ENCODE measurements at places on chromosomes 3 and 15. TPM values are rescaled to one million over a fixed set of nuclear protein-coding genes. Genes with fewer than 3 reads are reported as not detected.

CP gene
- total RNA-seq: 2.8 TPM

PLXNA1 gene
- 80.2 TPM for total RNA-seq

TRIM59 gene
- total RNA-seq: 46.2 TPM

CILP gene
- 0.03 TPM for total RNA-seq

GNB5 gene
- 40.8 TPM for total RNA-seq

SRGAP3 gene
- total RNA-seq: 8.6 TPM

PLCH1 gene
- total RNA-seq: 24.4 TPM

ECT2 gene
- 102 TPM for total RNA-seq

CCR4 gene
- total RNA-seq: 0.35 TPM

DNA sequence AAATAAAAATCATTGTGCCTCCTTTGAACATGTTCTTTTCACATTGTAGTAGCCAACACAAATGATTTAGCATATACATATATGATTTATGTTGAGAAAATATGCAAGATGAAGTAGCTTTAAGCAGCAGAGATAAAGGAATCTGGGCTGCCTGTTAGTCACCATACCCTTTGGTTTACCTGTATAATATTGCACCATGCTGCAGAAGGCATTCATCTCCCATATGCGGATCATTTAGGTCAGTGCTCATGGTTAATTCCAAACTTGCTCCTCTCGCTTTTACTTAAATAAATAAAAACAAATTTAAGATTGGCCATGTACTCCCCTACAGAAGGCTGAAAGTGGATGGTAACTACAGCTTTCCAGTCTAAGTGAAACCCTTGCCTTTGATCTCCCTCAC is 86.7 kb upstream of the TBL1XR1 start:
- H3K4me1 ChIP-seq: peaks cover 45% of the 10 kb centered on the region
- H3K4me3 ChIP-seq: no peak overlapping the region
- DNase-seq: no peak
- H3K27ac ChIP-seq: no peak overlapping the region
- H3K36me3 ChIP-seq: no peaks in the 10 kb centered on the region

DNA sequence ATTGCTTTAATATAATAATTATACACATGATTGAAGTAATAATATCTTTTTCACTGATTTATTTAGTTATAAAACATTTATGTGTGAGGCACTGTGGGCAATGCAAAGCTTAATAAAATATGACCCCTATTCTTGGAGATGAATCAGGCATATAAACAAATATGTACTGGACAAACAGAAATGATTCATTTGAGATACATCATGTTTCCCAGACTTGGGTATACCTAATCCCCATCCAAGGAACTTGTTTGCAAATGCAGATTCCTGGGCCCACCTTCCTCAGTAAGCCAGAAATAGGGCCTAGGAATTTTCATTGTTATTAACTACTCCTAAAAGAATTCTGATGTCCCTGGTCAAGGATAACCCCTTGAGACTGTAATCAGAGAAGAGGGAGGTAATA is 184.2 kb downstream of the CHL1 start:
- DNase-seq: no peak
- H3K27me3 ChIP-seq: no peaks in the 10 kb centered on the region
- H3K4me3 ChIP-seq: no peak overlapping the region
- H3K27ac ChIP-seq: no peak overlapping the region
- H3K4me1 ChIP-seq: no peaks in the 10 kb centered on the region

- no peak overlapping the region for H3K27ac ChIP-seq
- no peak for DNase-seq
- H3K4me3 ChIP-seq: no peak overlapping the region
- H3K4me1 ChIP-seq: no peaks in the 10 kb centered on the region
Observed at GRCh38 chr3:139473155-139473771, 3.1 kb downstream of the RBP2 start.

- no peak for DNase-seq
- H3K4me1 ChIP-seq: peaks cover 4% of the 10 kb centered on the region
Observed at GRCh38 chr3:114904633-114905032, 242.5 kb downstream of the ZBTB20 start.

- H3K4me3 ChIP-seq: no peak overlapping the region
- H3K27me3 ChIP-seq: no peaks in the 10 kb centered on the region
- peaks cover 6% of the 10 kb centered on the region for H3K4me1 ChIP-seq
- H3K36me3 ChIP-seq: no peaks in the 10 kb centered on the region
Observed at GRCh38 chr3:39637807-39638206, 170.3 kb downstream of the MOBP start.

- no peaks in the 10 kb centered on the region for H3K27me3 ChIP-seq
- peak overlapping the region; percentile 80 for H3K4me3 ChIP-seq
- H3K36me3 ChIP-seq: no peaks in the 10 kb centered on the region
- DNase-seq: no peak
- peaks cover 8% of the 10 kb centered on the region for H3K4me1 ChIP-seq
- H3K27ac ChIP-seq: peak overlapping the region; percentile 77
Observed at GRCh38 chr3:33718595-33718907, 497 bp upstream of the CLASP2 start.

DNA sequence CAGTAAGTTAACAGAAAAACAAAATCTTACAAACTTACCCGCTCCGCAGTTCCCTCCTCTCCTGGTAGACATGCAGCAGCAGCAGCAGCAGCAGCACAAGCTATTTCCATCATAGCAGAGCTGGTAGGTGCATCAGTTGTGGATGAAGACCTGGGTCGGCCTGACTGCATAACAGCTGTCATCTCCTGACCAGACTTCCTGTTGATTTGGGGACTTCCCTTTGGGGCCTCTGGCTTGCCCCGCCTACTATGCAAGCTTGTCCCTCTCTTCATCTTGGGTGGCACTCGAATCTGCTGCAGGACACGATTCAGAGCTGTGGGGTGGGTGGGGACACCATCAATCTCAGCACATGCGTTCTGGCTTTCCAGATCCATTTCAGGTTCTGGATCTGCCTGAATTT is 65.7 kb downstream of the TMCC1 start:
- no peak overlapping the region for H3K4me3 ChIP-seq
- H3K4me1 ChIP-seq: no peaks in the 10 kb centered on the region
- peak; percentile 11 for DNase-seq
- H3K36me3 ChIP-seq: no peaks in the 10 kb centered on the region
- no peaks in the 10 kb centered on the region for H3K27me3 ChIP-seq
- no peak overlapping the region for H3K27ac ChIP-seq

GRCh38 chr3:182052332-182052731 is 340.6 kb downstream of the SOX2 start:
- no peak overlapping the region for H3K4me3 ChIP-seq
- no peak overlapping the region for H3K27ac ChIP-seq
- H3K36me3 ChIP-seq: no peaks in the 10 kb centered on the region

GRCh38 chr3:119417771-119418512 is 45.5 kb downstream of the TMEM39A start:
- no peaks in the 10 kb centered on the region for H3K36me3 ChIP-seq
- H3K4me3 ChIP-seq: no peak overlapping the region
- H3K4me1 ChIP-seq: no peaks in the 10 kb centered on the region
- H3K27me3 ChIP-seq: no peaks in the 10 kb centered on the region
- DNase-seq: no peak
- H3K27ac ChIP-seq: no peak overlapping the region

DNA sequence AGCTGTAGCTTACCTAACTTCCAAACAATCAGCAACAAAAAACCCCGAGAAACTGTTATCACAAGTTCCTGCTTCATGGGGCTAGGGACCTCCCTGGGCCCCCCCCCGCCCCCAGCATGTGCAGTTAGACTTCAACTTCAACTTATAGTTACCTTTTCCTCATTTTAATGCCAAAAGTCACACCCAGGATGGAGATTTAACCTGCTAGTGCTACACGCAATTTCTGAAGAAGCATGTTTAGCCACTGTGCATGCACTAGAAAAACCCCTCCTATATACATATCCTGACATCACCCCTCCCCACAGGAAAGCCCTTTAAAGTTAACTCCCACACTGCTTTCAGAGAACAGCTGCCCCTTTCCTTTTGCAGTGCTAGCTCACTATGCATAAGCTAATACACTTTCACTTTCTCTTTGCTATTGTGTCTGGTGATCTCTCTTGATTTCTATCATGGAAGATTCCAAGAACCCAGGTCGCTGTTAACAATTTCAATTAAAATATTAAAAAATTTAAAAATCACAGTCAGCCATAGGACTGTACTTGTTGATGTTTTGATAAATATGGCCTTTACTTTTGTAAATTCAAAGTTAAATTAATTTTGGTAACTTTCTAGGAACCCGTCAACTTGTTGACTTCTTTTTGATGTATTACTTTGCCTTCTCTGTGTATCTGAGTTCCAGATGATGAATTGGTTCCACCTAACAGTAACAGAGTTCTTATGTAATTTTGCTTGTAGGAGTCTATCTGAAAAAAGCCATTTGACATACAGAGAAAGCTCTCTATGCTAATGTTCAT is 75.2 kb upstream of the ACAD9 start:
- no peaks in the 10 kb centered on the region for H3K4me1 ChIP-seq
- H3K36me3 ChIP-seq: peaks cover 19% of the 10 kb centered on the region
- no peaks in the 10 kb centered on the region for H3K27me3 ChIP-seq
- no peak overlapping the region for H3K4me3 ChIP-seq

- H3K4me1 ChIP-seq: no peaks in the 10 kb centered on the region
- H3K27ac ChIP-seq: no peak overlapping the region
- no peaks in the 10 kb centered on the region for H3K27me3 ChIP-seq
Observed at GRCh38 chr15:65050270-65050669, 5.1 kb downstream of the SLC51B start.

DNA sequence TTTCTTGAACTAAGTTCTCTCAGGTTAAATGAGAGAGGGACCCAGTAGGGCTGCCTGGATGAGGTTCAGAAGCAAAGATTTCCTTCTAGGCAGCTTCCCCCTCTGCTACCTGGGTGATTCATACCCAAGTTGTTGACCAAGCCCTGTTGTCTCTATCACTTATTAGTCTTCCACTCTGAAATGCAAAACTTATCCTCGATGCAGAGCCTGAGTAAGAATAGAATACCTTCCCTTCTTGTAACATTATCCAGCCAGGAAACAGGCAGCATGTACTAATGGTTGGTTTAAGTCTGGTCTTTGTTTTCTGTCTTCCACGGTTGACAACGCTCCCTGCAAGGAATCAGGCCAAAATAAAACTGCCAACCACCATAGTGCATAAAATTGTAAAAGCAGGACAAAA is 377.3 kb downstream of the MECOM start:
- H3K27me3 ChIP-seq: no peaks in the 10 kb centered on the region
- no peak overlapping the region for H3K4me3 ChIP-seq
- no peak for DNase-seq

- no peak overlapping the region for H3K4me3 ChIP-seq
- no peak for DNase-seq
- H3K36me3 ChIP-seq: 0 out of 2 replicates have a peak, but pooled peaks cover 3% of the 10 kb centered on the region
- H3K27me3 ChIP-seq: peaks cover 8% of the 10 kb centered on the region
- H3K27ac ChIP-seq: no peak overlapping the region
Observed at GRCh38 chr15:57704441-57704840, 2.1 kb upstream of the POLR2M start.

- peaks cover 32% of the 10 kb centered on the region for H3K4me1 ChIP-seq
- no peak for DNase-seq
- H3K27me3 ChIP-seq: no peaks in the 10 kb centered on the region
- H3K27ac ChIP-seq: no peak overlapping the region
Observed at GRCh38 chr15:93179072-93179471, 90.1 kb upstream of the RGMA start.

DNA sequence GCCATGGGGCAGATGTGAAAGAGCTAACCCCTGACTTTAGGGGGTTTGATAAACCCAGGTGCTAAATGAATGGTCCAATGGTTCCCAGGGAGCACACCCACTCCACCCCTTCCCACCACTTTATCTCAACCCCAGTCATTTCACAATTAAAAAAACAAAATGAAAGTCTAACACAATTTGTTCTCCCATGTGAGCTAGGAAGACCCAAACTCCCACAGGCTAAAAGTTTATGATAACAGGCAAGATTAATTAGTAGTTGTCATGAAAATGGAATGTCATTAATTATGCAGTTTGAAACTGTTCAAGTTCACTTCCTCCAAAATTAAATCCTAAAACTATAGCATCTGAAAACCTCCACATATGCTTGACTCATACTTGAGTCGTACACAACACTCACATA is 63.3 kb upstream of the TPM1 start:
- no peak overlapping the region for H3K27ac ChIP-seq
- H3K27me3 ChIP-seq: no peaks in the 10 kb centered on the region
- H3K4me3 ChIP-seq: no peak overlapping the region
- no peaks in the 10 kb centered on the region for H3K4me1 ChIP-seq
- no peaks in the 10 kb centered on the region for H3K36me3 ChIP-seq

GRCh38 chr3:182683453-182683852 is 109.9 kb upstream of the ATP11B start:
- no peak overlapping the region for H3K27ac ChIP-seq
- peak overlapping the region; percentile 73 for H3K4me3 ChIP-seq
- peak; percentile 86 for DNase-seq
- peaks cover 9% of the 10 kb centered on the region for H3K27me3 ChIP-seq
- no peaks in the 10 kb centered on the region for H3K36me3 ChIP-seq
- H3K4me1 ChIP-seq: 0 out of 2 replicates have a peak, but pooled peaks cover 5% of the 10 kb centered on the region

- H3K36me3 ChIP-seq: no peaks in the 10 kb centered on the region
- no peak overlapping the region for H3K27ac ChIP-seq
- no peak overlapping the region for H3K4me3 ChIP-seq
- H3K27me3 ChIP-seq: no peaks in the 10 kb centered on the region
- no peaks in the 10 kb centered on the region for H3K4me1 ChIP-seq
Observed at GRCh38 chr3:140577911-140578310, 100.0 kb upstream of the TRIM42 start.

- no peaks in the 10 kb centered on the region for H3K36me3 ChIP-seq
- H3K4me3 ChIP-seq: no peak overlapping the region
- no peak for DNase-seq
Observed at GRCh38 chr3:159620873-159621272, 367.8 kb upstream of the IL12A start.

GRCh38 chr15:66153549-66154415 is 99.8 kb downstream of the MEGF11 start:
- no peaks in the 10 kb centered on the region for H3K27me3 ChIP-seq
- no peaks in the 10 kb centered on the region for H3K36me3 ChIP-seq
- H3K27ac ChIP-seq: no peak overlapping the region
- H3K4me3 ChIP-seq: no peak overlapping the region

DNA sequence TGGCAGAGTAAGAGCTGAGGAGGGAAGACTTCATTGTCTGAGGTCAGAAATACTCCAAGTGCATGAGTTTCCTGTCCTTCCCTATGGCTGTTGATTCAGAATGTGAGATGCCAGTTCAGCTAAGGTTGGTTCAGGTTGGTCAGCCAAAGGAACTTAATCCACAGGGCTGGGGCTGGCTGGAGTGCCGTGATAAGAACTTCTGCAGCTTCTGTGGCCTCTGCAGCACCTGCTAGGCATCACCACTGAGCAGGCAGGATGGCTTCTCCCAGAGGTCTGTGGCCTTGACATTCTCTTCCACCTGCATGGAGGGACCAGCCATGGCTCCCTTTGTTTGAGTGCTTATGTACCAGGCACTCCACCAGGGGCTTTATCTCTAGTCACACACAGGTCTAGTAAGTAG is 109.5 kb upstream of the PLXNA1 start:
- no peaks in the 10 kb centered on the region for H3K27me3 ChIP-seq
- H3K36me3 ChIP-seq: no peaks in the 10 kb centered on the region
- no peak overlapping the region for H3K4me3 ChIP-seq
- DNase-seq: no peak
- no peaks in the 10 kb centered on the region for H3K4me1 ChIP-seq

DNA sequence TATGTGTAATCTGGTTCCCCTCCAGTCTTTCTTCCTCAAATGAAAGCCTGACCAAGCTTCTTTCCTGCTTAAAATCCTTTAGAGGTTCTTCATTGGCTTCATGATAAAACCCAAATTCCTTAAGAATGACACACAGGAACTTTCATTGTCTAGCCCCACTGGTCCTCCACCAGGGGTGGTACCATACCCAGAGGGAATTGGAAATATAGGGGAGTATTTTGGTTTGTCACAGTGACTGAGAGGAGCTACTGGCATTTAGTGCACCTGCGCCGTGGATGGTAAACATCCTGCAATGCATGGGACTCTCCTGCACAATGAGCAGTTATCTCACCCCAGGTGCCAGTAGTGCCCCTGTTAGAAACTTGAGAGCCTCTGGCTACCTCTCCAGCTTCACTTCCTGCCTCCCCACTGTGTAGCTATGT is 10.8 kb downstream of the ZWILCH start:
- no peak for DNase-seq
- H3K4me3 ChIP-seq: no peak overlapping the region
- H3K27me3 ChIP-seq: no peaks in the 10 kb centered on the region
